IMR-90 (cell line): ENCODE measurements at places on chromosomes 2 and 18. TPM values are rescaled to one million over a fixed set of nuclear protein-coding genes. Genes with fewer than 3 reads are reported as not detected.

- DNase-seq, result no peak
Observed at GRCh38 chr2:119494163-119494790, 30.0 kb downstream of the SCTR start.

DNA sequence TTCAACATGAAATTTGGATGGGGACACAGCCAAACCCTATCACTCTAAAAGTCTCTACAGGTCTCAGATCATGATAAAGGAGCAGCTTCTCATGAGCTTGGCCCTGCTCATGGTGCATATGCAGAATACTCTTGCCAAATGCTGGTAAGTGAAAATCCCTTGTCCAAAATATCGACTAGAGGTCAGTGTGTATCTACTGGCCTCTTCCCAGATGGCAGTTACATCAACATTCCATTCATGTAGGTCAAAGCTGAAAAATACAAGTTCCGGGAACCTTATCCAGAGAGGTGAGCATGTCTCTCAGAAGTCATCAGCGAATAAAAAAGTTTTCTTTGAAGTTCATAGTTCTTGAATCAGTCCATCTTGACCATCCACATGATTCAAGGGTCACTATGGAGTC lies 7.6 kb upstream of the NT5C1B start:
- DNase-seq, result no peak

The SLC20A1 gene
- total RNA-seq, result 94.1 and 123 TPM in 2 replicates

The POTEI gene
- not detected in 2 replicates for total RNA-seq

DNA sequence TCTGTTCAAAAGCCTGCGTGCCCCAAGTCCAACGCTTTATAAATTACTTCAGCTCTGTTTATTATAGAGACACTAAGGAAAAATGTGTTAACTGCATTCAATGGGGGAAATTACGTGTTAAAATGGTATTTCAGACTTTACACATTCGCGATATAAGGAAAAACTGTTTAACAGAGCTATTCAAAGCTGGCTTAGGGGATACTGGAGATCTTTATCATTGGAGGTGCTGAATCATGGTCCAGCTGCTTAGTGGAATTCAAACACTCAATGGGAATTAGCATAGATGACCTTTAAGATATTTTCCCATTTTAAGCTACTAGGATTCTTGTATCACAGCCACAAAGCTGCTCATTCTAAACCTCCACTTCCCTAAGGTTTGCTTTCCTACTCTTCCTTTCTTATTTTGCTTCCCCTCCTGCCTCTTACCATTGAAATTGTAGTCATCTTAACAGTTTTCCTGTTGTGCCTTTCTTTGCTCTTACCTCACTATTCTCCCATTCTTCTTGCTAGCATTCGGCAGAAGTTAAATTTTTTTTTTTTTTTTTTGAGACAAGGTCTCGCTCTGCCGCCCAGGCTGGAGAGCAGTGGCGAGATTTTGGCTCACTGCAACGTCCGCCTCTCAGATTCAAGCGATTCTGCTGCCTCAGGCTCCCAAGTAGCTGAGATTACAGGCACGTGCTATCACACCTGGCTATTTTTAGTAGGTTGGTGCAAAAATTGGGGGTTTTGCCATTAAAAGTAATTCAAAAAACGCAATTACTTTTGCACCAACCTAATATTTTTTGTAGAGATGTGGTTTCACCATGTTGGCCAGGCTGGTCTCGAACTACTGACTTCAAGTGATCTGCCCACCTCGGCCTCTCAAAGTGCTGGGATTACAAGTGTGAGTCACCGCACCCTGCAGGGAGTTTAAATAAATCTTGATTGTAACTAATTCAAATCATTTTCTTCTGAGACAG lies 6.5 kb downstream of the SULT6B1 start:
- peak; percentile 66 for DNase-seq

DNA sequence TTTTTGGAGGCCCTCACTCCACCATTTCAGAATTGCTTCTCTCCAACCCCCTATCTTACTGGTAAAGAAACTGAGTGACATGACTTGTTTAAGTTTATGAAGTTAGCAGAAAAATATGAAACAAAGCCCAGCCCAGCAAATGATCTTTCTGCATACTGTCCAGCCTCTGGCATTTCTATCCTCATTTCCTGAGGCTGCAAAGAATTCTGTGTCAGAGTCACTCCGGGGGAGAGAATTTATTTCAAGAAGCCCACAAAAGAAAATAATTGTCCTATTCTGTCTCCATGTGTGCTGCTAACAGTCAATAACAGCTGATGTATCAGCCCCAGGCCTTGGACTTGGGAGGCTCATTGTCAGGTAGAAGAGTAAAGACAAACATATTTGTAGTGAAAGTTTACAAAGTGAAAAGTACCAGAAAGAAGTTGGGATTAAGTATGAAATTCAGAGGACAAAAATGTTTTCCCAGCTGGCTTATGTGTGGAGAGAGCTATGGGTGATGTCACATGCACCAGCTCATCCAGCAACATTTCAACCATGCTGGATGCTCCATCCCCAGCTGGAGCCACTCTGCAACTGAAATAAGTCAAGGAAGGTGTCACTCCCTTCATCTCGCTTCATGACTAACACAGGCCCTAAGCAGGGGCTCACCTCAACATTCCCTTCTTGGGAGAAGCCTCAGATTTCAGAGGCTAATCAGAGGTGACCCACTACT lies 42.3 kb downstream of the TRABD2A start:
- DNase-seq, result peak; percentile 93

The CROCC2 gene
- total RNA-seq, result not detected in 2 replicates

The CDH2 gene
- 105 and 111 TPM in 2 replicates for total RNA-seq

DNA sequence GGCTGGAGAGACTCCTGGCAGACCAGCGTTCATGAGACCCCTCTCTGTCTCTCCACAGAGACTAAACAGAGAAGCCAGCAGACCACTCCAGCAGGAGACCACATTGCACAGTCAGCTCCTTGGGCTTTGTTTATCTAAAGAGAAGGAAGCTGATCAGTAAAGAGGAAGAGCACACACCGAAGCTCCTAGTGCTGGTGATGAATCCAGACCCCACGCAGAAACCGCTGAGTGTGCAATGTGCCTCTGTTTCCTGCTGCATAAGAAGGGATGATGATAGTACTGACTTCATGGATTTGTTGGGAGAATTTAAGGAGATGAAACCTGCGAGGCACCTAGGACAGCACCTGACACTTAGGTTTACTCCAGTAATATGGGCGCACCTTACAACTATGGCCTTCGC lies 544.1 kb upstream of the ID2 start:
- no peak for DNase-seq

The NRP2 gene
- total RNA-seq, result 43.3 and 46.4 TPM in 2 replicates

The GNAL gene
- total RNA-seq, result 0.28 and 0.36 TPM in 2 replicates

DNA sequence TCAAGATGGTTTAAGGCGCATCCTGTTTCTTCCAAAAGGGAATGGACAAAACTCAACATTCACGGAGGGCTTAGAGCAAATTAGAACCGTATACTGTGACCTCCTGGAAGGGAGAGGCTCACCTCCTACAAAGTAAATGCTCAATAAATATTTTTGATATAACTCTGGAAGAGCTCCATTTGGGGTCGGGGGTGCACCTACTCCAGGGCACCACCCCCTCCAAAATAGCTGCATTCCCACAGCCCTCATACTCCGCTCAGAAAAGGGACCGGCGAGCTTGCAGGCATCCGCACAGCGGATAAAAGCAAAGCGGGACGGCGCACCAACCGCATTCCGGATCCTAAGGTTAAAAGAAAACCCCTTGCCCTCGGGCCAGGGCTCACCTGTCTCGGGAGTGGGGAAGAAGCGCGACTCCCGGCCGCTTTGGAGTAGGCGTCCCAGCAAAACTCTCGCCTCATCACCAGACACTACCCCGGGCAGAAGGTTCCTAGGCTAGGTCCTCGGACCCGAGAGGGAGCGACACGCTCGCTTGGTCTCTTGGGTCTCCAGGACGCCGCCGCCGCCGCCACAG lies 378 bp downstream of the WDPCP start:
- DNase-seq, result no peak

- DNase-seq, result no peak
Observed at GRCh38 chr2:241842067-241842415, 16.7 kb downstream of the PDCD1 start.

The GALNT5 gene
- 63.3 and 73.6 TPM in 2 replicates for total RNA-seq
